CD4-positive, alpha-beta T cell (primary cell): ENCODE measurements at places on chromosomes 7 and 10.
A peak's percentile ranks its signal among the peaks of the same experiment; 100 is the strongest.

GRCh38 chr7:120131096-120131839 is 141.7 kb upstream of the KCND2 start:
- no peak for DNase-seq

- no peak for DNase-seq
These were observed 1.3 kb downstream of the FGFR2 start for GRCh38 chr10:121596689-121597503.

DNA sequence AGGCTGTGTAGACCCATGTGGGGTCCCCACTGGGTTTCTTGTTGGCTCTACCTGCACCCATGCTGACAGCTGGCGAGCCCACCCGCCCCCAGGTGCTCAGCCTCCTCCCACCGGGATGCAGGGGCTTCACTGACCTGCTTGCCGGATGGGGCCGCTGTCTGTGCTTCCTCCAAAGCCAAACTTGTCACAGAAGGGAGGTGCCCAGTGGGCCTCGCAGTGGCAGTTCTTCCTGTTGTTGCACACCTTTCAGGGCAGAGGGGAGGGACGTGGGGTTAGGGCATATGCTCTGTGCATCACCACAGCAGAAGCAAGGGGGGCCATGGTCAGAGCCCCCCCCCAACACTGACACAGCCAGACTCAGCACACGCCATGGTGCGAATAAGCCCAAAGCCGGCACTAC is 146.5 kb downstream of the FANK1 start:
- DNase-seq = peak; percentile 41

GRCh38 chr7:51237446-51238133 is 79.0 kb downstream of the COBL start:
- DNase-seq = no peak

DNA sequence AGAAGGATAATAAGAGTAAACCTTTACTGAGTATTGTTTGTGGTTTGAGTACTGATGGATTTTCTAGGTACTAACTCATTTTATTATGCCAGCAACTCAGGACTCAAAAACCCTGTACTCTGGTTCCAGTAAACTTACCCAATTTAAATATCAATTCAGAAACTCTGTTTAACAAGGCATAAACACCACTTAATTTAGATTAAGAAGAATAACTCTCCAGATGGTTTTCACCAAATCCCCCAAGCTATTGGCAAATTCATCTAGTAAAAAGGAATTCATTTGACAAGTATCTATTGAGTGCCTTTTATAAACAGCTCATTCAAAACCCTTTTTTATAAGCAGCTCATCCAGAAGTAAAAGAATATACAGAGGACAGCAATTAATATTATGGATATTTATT is 572.4 kb downstream of the PHTF2 start:
- DNase-seq = no peak

DNA sequence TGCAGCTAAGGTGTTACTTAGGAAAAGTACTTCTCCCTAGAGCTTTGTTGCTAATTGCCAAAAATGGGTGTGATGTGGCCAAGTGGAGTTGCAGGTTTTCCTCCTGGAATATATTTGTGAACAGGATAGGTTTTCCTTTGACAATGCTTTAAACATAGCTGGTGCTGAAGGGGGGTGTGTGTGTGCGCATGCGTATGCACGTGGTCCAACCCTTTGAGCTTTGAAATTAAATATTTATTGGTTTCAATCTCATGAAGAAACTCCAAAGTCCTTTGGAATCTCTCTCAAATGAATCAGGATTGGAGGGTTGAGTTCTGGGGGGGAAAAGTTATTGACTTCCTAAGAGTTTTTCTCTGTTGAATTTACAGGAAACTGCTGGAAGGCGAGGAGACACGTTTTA is 11.1 kb downstream of the INA start:
- no peak for DNase-seq

DNA sequence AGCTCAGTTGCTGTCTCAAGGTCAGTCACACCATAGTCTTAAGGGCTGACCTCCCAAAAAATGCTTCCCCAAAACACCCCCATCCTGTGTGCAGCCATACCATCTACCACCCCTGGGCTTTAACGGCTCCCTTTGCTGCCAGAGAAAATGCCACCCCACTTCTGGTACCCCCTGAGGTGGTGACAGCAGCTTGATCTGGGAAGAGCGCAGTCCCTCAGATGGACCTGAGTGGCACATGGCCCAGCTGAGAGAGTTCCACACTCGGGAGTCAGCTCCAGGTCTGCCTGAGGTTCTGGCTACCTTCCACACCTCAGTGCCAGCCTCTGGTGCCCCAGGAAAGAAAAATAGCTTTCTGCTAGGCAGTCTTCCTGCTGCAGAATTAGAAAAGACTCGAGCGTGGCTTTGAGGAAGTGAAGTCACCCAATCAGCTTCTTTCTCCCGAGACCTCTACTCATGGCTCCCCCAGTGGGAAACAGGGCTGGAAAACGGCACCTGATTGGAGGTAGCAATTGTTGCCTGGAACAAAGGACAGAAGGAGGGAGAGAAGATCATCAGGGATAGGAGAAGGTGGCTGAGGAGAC is 151.7 kb downstream of the ARHGAP21 start:
- no peak for DNase-seq

DNA sequence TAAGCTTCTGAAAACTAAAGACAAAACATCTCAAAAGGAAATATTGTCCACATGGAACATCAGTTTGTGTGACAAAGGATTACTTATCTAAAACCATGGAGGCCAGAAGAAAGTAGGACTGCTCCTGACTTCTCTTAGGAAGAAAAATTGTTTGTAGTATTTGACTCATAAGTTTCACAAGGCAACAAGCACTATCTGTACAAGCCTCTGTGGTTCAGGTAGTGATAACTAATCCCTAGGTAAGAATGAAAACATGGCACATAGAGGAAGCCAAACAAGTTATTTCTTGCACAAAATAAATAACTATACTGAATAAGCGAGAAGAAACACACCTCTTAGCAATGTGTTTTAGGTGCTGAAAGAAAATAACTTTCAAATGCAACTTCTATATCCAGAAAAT is 30.3 kb downstream of the TFPI2 start:
- no peak for DNase-seq

DNA sequence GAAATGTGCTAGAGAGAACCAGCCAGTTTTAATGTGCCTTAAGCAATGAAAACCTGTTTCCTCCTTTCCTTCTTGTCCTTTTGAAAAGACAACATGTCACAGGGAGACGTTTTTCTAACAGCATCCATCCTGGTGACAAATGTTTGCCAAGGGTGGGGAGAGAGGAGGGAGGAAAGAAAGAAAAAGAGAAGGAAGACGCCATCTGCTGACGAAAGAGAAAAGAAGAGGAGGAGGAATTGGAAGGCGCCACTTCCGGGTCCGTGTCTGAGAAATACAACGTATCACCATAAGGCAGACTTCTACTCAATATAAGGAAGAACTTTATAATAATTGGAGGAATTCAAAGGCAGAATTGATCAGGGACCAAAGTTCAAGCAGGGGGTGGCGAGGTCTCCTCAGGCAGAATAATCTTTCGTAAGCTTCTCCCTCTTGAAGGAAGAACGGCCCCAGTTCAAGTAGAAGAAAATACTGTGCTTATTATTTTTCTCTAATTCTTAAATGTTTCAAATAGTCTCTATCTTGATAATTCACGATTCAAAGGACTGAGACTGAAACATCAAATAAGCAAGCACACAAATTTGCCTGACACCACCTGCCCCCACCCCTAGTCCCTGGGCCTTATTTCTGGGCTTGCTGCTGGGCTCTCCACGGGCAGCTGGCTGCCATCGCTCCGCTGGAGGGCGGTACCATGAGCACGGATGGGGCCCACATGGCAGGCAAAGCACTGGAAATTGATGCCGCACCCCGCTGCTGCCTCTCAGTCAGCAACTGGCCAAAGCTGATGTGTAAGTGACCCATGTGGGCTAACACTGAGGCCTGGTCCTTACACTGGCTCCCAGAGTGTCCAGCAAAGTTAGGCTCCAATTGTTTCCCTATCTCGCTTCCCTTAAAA is 273.7 kb upstream of the KLF14 start:
- peak; percentile 27 for DNase-seq

- no peak for DNase-seq
These were observed 9.6 kb downstream of the CCL26 start for GRCh38 chr7:75762350-75762917.

GRCh38 chr10:33459602-33460001 is 125.1 kb upstream of the NRP1 start:
- no peak for DNase-seq

DNA sequence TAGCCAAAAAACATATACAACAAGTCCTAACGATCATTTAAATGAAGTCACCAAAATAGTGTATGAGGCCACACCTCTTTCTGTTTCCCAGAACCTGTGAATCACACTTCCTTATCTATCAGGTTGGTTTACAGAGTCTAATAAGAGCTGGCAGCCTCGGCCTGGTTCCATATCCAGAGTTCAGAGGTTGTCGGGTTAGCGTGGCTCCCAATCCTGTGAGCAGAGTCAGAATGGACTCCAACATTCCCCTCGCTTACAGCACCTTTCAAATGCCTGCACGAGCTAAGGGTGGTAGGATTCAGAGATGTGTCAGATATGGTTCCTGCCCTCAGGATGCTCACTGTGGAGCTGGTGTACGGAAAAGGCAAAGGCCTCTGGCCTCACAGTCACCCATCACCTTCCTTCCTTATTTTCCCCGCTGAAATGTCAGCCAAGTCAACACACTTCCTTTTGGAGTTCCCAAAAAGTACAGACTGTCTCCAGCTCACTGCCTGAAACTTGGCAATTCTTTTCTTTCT is 6.0 kb downstream of the IL15RA start:
- DNase-seq = no peak

DNA sequence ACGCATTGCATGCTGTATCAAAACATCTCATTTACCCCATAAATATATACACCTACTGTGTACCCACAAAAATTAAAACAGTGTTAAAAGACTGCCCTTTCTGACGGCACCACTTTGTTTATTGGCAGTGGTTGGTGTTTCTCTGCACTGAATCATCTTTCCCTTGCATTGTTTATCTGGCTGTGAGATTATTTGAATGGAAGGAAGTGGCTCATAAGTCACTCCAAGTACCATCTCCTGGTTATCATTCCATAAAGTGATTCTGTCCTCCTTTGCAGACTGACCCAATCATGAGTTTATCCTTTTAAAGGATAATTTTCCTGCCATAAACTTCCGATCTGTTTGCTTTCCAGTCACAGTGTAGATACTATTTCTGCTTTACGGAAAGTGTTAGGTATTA is 183.8 kb downstream of the CAMK1D start:
- no peak for DNase-seq

DNA sequence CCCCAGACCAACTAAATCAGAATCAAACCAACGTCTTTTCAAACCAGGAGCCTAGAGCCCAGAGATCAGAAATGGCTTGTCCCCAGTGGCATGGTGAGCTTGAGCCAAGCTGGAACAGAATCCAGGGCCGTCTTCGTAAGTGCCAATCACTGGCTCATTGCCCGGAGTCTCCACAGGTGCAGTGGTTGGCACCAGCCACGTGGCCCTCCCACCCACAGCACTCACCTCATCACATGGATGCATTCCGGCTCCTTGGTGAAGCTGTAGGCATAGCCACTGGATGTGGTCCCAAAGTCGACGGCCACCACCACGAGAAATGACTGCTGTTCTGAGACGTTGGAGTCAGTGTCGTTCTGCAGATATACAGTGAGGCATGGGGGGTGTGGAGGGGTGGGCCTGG is 37.4 kb downstream of the HSPA12A start:
- DNase-seq = no peak

DNA sequence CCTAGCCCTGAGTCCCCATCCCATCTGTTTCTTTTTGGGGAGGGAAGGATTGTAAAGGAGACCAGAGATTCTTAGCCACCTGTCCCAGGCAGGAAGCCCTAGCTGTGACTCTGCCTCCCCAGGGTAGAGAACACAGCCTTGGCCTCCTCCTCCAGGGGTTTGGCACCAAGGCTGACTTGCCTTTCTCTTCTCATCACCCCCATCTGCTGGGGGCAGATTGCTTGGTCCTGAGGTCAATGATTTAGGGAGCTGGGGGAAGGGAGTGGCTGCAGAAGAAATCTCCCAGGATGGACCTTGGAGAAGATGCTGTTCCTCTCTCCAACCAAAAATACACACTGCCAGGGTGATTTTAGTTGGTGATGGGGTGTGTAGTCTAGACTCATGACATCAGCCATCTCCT is 2.6 kb upstream of the MNX1 start:
- DNase-seq = no peak

GRCh38 chr10:23405540-23405939 is 33.3 kb upstream of the OTUD1 start:
- no peak for DNase-seq

DNA sequence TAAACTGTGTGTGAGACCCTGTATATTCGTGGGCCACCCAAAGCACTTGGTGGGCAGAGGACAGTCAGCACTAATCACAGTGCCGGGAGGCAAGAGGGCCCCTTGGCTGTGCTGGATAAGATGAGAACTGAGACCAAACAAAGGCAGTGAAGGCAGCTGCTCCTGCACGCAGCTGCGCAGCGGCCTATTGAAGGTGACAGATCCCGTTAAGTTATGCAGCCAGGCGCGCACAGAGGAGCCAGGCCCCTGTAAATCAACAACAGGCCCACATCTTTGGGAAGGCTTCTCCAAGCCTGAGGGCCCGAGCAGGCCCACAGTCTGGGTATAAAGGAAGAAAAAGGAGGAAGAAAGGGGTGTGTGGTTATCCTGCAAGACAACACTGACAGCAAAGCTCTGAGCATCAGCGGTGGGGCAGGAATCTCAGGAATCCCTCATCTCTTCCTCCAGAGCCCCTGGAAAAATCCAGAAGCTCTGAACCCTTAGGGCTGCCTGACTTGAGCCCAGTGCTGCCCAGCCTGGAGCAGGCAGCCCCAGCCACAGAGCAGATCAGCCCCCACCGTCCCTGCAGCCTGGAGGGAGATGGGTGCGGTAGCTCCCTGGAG is 154.2 kb downstream of the ARHGAP12 start:
- DNase-seq = no peak

GRCh38 chr10:94997741-94998174 is 59.3 kb downstream of the CYP2C9 start:
- DNase-seq = no peak

DNA sequence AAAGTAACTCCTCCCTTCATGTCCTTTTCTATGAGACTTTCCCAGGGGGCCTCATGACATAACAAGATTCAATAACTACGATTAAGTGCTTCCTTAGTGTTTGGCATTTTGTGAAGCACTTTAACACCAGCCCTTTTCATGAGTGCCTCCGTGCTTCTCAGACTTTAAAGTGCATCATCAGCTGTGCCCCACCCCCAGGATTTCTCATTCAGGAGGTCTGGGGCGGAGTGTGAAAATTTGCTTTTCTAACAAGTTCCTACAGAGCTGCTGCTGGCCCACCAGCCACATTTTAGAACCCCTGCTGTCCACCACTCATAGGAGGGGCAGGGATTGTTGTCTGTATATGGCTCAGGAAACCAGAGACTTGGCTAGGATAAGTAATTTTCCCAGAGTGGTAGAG is 445.3 kb downstream of the LRMDA start:
- no peak for DNase-seq

- no peak for DNase-seq
These were observed 126.5 kb upstream of the HABP2 start for GRCh38 chr10:113426181-113426877.

DNA sequence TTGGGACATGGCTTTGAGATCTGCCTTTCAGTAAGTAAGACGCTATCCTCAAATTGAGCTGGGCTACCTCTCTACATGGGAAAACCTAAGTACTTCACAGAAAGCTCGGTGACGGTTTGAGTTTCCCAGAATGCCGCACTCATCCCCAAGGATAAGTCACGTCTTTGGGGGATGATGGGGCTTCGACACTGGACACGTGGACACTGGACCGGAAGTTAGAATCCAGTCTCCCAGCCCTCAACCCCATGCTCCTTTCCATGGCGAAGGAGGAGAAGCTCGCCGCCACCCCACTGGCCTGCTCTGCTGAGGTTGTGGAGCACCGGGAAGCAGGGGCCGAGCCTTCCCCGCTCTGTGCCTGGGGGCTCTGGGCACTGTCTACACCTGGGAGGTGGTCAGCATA is 27.5 kb downstream of the PTPRE start:
- no peak for DNase-seq

- DNase-seq = no peak
These were observed 52.8 kb downstream of the MMRN2 start for GRCh38 chr10:86904600-86904999.
